Epithelial cell of esophagus (primary cell): ENCODE measurements at places on chromosomes 5 and 9.

GRCh38 chr9:8815931-8816330 lies 1016.4 kb upstream of the DMAC1 start:
- no peak for DNase-seq

DNA sequence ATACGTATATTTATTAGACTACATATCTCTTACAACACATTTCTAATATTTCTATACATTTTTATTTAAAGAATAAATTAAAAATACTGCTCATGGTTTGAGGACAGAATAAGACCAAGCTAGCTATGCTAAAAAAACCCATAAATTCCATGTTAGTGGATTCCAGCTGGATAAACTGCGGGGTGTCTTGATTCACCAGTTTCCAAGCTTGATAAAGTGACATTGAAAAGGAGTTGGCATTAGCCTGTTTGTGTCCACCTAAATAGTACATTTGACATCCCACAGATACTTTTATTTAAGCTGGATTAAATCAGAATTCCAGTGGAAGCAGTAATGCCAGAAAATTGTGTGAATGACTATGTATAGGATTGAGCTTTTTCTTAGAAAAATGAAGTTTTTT lies 80.1 kb downstream of the GABRA6 start:
- DNase-seq, result no peak

GRCh38 chr9:81465468-81466011 lies 223.8 kb downstream of the TLE1 start:
- DNase-seq, result no peak

DNA sequence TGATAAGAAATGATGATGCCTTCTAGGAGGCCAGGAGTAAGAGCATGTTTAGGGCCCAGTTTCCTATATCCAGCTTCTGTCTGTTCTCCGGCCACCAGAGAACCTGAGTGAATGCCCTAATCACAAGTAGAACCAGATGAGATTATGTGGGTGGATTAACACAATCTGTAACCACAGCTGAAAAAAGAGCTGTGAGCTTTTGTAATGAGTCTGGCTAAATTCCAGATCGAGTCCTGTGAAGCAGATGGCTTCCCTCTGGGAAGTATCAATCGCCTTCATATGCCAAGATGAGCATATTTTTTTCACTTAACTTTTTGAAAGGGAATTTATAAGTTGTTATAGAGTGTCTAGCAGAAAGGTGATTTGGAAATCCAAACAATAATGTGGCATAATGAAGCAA lies 99.8 kb downstream of the NNT start:
- DNase-seq, result no peak

GRCh38 chr5:6360323-6361072 lies 17.8 kb downstream of the MED10 start:
- DNase-seq, result no peak

DNA sequence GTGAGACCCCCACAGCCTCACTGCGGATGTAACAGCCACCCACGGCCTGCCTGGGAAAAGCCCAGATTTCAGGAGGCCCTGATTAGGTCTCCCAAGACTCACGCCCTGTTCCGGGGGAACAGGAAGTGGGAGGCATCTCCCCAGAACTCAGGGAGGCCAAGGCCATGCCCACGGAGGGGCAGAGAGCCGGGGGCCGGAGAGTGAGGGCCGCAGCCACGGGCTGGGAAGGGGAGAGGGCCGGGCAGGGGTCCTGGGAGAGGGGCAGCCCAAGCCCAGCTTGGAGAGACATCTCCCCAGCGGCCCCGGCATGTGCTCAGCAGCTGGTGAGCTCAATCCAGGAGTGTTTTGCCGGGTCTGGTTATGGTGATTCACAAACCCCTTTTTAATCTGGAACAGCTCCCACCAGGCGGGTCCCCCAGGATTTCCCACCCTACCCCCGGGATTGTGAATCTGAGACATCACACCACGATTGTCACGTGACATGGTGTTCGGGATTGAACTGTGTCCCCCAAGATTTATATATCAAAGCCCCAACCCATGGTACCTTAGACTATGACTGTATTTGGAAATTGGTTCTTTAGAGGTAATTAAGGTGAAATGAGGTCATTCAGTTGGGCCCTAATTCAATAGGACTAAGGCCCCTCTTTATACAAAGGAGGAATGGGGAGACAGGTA lies 26.6 kb downstream of the KCNT1 start:
- no peak for DNase-seq

DNA sequence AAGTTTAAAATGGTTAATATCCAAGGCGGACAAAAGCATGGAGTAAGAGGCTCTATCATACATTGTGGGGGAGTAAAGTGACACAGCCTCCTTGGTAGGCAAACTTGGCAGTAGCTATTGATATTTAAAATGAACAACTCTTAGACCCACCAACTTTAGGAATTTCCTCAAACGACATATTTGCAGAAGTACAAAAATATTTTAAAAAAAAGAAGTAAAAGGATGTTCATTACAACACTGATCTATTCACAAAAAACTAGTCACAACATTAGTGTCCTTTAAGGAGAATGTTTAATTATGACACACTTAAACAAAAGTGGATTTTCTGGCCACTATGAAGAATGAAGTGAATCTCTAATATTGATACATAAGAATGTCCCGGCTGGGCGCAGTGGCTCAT lies 1.7 kb downstream of the ALG2 start:
- DNase-seq, result no peak

GRCh38 chr5:96995419-96995818 lies 59.5 kb downstream of the LNPEP start:
- no peak for DNase-seq

DNA sequence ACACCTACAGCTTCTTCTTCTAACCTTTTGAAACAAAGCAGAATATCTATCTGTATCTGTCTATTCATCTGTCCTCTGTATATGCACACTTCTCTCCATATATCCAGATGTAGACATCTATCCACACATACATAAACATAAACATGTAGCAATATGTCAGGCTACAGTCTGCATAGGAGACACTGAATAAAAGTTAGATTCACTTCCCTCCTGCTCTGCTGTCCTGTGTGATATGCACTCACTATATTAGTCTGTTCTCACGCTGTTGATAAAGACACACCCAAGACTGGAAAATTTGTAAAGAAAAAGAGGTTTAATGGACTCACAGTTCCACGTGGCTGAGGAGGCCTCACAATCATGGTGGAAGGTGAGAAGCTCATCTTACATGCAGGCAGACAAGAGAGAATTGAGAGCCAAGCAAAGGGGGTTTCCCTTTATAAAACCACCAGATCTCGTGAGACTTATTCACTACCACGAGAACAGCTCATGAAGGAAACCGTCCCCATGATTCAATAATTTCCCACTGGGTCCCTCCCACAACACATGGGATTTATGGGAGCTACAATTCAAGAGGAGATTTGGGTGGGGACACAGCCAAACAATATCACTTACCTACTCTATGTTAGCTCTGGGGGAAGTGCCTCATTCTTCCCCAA lies 24.1 kb downstream of the RANBP3L start:
- no peak for DNase-seq

- no peak for DNase-seq
These were observed 165.4 kb downstream of the ARSB start for GRCh38 chr5:78819707-78820106.

GRCh38 chr5:73948720-73949119 lies 322.7 kb downstream of the ARHGEF28 start:
- DNase-seq, result peak; percentile 16

DNA sequence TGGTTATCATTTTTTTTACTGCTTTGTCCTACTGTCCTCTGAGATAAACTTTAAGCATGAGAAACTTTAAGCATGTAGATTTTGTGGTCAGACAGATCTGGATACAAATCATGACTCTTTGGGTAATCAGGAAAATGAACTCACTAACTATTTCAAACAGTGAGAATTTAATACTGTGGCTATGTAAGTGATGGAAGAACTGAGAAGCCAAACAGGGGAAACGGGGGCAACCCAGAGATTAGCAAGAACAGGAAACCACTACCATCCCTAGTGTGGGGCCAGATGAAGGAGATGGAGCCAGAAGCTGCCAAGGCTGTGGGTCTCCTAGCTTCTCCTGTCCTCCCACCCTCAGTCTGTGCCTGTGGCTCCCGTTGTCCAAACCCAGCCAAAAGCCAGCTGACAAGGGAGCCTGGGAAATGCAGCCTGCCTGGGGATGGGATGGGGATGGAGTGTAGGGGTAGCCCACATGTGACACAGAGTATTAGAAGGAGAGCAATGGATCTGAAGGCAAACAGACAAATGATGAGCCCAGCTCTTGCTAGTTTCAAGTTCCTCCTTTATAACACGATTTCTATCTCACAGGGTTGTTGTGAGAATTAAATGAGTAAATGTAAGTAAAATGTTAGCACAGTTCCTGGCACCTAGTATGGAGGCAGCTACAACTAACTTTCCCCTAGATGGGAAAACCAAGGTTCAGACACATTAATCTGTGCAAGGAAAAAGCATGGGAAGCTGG lies 27.7 kb upstream of the CDC23 start:
- no peak for DNase-seq

DNA sequence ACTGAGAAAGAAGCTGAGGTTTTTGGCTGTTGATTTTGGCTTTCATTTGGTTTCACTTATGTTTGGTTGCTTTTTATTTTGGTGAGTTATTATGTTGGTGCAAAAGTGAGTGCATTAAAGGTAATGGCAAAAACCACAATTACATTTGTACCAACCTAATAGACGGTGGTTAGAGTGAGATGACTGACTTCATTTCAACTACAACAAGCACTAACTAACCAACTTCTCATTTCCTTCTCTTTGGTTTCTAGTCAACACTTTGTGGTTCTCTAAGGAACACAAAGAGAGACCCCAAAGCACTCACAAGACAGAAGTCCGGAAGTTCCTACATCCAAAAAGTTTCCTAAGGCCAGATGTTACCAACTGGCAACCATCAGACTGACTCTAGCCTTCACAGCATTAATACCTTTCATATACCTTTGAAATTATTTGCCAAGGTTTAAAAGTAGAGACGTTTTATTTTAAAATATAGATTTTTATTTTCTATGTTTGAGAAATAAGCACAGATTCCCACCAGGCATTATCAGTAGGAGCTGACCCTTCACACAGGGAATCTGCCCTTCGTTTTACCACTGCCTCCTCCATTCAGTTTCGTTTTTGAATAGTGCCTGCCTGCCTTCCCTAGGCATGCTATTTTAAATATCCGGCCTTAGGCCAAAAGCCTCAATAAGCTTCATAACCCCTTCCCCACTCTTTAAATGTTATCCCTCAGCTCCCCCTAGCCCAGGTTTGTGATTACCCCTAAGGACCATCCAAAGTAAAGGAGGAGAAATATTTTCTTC lies 301.1 kb upstream of the PTGER4 start:
- no peak for DNase-seq

DNA sequence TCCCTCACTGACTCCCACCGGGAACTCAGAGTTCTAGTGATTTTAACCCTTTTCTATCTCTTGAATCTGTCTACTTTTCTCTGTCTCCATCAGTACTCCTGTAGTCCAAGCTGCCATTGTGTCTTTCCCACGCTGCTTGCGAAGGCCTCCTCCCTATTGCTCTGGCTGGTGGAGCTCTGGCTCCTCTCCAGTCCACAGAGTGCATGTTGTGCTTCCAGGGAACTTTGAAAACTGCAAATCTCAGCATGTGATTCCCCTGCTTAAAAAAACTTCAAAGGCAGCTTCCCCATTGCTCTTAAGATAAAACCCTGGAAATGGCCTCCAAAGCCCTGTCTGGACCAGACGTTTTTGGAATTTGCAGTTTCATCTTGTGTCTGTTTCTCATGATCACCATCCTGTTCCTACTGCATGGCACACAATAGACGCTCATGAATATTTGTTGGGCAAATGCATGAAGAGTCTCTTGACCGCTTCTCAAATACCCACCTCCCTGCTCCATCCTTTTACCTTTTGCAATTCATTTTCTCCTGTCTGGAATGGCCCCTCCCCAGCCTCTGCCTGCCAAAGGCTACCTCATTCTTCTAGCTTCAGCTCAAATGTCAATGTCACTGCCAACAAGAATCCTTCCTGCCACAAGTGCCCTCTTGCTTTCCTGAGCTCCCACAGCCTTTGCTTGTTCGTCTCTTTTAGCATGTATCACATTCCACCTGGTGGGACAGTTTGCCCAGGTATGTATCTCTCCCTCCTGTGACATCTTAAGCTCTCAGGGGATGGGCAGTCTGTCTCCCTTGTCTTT lies 293.2 kb downstream of the ARHGAP26 start:
- no peak for DNase-seq

DNA sequence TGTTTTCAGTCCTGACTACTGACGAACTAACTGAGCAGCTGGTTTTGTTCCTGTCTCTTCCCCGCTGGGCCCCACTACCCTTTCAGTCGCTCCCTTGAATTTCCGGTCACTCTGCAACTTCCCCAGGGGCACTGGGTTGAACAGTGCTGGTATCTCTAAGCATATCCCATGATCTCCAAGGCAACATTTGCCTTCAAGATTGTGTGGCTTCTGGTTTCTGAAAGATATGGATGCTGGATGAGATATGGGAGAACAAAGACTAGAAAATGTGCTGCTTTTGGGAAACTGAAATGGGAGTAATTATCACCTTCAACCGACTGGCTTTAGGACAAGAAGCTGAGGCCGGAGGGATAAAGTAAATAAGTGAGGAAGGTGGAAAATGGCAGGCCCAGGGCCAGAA lies 258.2 kb upstream of the PIK3R1 start:
- no peak for DNase-seq

DNA sequence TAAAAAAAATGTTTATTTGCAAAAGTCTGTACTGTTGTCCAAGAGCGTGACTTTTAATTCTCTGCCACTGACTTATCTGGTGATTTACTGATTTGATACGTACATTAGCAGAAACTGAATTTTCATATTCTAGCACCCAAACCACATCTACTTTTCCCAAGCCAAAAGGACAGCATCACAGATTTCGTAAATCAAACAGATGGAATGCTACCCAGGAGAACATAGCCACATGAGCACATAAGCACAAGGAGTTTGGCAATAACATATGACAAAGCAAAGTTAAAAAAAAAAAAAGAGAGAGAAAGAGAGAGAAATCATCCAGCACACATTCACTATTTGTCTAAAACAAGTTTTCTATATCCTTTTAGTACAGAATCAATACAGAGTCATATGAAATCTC lies 83.7 kb downstream of the HINT1 start:
- peak; percentile 6 for DNase-seq

DNA sequence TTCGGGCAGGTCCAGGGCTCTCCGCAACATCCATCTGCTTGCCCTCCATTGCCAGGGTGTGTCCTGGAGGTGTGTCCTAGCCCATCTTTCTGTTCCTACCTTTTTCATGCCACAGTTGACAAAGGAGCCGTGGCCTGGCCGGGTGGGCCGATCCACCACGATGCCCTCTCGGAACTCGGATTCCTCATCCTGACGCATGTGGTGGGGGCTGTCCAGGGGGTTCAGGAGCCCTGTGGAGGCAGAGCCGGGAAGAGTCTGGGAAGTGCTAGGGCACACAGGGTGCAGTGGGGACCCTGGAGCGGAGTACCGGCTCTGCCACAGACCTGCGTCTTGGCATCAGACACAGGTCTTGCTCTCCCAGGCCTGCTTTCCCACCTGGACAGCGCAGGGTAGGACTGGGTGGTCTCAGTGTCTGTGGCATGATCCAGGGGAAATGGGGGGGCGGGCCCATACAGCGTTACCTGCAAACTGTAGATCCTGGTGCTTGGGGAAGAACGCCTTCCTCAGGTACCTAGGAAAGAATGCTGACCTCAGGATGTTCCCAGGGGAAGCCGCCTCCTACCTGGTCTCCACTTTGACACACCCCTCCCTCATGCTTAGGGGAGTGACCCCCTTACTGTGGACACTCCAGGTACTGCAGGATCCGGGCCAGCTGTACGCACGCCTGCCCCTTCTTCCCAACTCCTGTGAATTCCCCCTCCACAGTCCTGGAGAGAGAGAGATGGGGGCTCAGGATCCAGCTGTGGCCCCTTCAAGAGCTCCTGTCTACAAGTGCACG lies 3.5 kb downstream of the SPOUT1 start:
- DNase-seq, result no peak

GRCh38 chr5:132102944-132103331 lies 29.3 kb downstream of the CSF2 start:
- DNase-seq, result no peak
